Naive B cell (primary cell): ENCODE measurements at places on chromosomes 5 and 9.

GRCh38 chr9:78940121-78940855 lies 631.5 kb upstream of the TLE4 start:
- no peak for DNase-seq

DNA sequence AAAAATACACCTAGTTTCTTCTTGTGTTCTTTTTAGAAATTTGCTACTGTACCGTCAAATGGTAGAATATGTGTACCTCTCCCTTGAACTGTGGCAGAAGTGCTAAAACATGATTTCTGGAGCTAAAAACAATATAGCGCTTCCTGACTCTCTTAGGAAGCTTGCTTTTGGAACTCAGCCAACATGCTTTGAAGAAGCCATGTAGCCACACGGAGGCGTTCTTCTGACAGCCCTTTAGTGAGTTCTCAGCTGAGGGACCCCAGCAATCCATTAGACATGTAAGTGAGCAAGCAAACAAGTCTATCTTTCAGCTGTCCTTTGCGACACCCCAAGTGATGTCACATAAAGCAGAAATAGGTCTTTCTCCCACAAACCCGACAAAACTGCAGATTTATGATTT lies 917.0 kb downstream of the CDH9 start:
- no peak for DNase-seq

- DNase-seq = no peak
Observed at GRCh38 chr5:99129768-99130501, 201.1 kb upstream of the CHD1 start.

GRCh38 chr9:118959366-118959765 lies 409.9 kb downstream of the BRINP1 start:
- DNase-seq = no peak

GRCh38 chr9:3847377-3847776 lies 321.6 kb upstream of the RFX3 start:
- no peak for DNase-seq

DNA sequence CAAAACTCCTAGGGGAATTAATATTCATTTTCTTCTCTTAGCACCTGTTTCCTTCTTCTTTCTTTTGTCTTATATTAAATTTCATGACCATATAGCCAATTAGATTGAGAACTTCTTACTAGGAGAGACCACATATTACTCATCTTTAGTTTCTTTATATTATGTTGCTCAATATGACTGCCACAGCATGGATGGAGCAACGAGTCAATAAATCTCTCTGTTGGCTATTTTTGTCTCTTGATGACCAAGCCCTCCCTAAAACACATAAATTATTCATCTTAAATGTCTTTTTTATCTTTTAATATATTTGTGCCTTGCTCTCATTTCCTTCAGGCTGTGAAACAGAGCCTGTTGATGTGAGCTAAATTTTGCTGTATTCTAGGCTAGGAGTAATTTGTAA lies 123.0 kb downstream of the ADAMTSL1 start:
- no peak for DNase-seq

DNA sequence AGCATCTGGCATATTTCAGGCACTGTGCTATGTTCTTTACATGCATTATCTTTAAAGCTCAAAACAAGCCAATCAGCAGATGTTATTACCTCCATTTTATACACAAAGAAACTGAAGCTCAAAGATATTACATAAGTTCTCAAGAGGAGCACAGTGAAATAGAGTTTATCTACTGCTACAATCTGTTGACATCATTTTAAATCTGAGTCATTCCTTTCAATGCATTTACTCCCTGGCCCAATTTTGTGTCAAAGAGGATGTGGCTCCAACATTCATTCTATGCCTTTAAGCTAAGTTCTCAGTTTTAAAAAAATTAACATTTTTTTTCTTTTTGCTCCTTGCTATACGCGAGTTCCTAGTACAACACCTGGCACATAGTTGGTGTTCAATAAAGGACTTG lies 486.3 kb upstream of the ZNF462 start:
- DNase-seq = no peak

- DNase-seq = no peak
Observed at GRCh38 chr5:142547445-142548380, 138.2 kb downstream of the FGF1 start.

GRCh38 chr9:136059321-136059791 lies 35.7 kb downstream of the NACC2 start:
- no peak for DNase-seq

GRCh38 chr9:86966852-86967511 lies 19.7 kb upstream of the GAS1 start:
- no peak for DNase-seq

- no peak for DNase-seq
Observed at GRCh38 chr5:398475-399295, 44.3 kb upstream of the EXOC3 start.

- no peak for DNase-seq
Observed at GRCh38 chr5:59579101-59579823, 314.3 kb downstream of the PDE4D start.

DNA sequence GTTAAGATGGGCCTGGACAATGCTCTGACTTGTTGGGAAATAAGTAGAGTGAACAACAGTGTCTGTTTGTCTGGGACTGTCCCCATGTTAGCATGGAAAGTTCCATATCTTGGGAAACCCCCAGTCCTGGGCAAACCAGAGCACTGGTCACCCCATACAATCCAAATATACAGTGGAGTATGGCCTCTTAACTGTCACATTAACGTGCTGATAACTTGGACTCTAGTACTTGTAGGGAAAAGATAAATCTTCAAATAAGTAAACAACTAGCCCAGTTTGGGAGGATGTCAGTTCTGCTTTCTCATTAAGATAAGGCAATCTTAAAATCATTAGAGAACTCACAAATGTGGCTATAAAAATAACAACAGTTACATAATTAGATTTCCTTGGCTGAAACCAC lies 47.6 kb upstream of the JAK2 start:
- no peak for DNase-seq

DNA sequence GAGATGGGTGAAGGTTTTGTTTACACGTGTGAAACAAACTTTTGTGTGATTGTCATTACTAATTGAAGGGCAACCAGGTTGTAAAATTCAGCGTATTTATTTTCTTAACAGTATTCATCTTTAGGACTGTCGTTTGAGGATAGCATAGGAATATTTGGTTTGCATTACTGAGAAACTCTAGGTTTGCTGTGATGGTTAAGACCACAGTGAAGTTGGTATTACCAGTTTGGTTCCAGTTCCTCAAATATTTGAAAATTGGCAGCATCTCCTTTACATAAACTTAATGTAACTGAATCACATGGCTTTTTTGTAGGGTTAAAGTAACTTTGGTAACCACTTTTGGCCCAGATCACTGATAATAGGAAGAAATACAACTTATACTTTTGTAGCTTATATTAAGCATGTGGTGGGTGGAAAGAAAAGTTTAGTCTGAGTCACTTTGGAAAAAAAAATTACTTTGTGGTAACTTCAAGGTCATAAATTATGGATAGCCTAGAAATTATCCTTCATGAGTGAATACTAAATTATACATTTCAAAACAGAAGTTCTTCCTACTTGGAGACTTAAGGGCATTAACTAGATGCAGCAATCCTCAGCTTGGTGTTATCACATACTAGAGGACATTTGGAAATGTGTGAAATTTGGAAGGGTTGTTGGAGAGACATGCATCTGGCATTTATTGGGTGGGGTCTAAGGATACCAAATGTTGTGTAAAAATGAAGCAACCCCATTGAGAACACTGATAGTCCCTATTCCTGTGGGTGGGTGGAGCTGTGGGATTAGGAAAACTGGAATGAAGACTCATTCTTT lies 33.9 kb downstream of the G3BP1 start:
- no peak for DNase-seq

- no peak for DNase-seq
Observed at GRCh38 chr9:128160603-128160987, 530 bp downstream of the BBLN start.

GRCh38 chr9:8732367-8733075 lies 932.9 kb upstream of the DMAC1 start:
- no peak for DNase-seq

GRCh38 chr9:73595036-73595545 lies 443.4 kb downstream of the ANXA1 start:
- no peak for DNase-seq

DNA sequence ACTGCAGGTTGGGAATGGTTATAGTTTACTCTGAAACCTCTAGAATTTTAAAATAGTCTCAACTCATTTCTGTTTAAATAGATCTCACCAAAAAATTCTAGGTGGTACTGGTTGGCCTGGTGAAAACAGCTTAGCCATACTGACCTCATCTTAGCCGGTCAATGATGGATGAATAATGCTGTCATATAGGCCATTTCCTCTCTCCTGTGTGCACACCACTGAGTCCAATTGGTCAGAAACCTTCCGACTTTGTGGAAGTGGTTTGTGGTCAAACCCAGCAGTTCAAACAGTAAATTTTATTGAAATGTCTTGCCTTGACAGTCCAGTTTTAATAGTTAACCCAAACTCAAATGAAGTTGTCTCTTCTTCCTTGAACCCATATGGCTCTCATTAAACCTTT lies 98.6 kb downstream of the GIN1 start:
- no peak for DNase-seq

GRCh38 chr9:35757226-35757891 lies 3.3 kb upstream of the MSMP start:
- no peak for DNase-seq

DNA sequence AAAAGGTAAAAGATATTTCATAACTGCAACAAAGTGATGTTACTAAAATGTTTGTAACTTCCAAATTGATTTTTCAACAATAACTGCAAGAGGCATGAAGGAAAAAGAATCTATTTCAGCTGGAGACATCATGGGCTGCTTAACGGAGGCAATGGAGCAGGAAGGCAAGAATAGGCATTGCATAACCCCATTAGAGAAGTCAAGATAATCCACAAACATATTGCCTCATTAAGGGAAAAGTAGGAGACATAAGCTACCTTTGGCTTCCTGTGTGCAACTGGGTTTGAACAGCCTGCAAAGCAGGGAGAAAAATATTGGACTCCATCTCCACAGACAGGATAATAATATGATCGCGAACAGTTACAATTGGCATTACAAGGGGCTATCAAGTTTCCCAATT lies 46.7 kb downstream of the SLCO4C1 start:
- no peak for DNase-seq

DNA sequence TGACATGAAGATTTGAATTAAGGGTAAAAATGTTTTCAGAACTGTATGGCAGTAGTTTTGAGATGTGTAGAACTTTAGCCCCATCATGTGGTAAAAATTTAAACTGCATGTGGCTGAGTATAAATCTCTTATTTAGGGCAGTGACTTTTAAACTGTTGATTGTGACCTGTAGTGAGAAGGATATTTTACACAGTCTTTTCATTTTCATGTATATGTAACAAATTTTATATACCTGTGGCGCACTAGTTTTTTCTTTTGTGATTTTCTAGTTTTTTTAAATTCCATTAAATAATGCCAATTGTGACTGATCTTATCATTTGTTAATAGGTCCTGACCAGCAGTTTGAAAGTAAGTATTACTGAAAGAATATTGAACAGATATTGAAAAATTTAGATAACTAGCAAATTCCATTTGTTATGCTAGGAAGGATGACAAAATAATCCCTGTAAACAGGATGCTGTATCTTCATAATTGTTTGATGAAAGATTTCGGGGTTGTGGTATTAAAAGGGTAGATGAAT lies 47.2 kb downstream of the GPBP1 start:
- peak; percentile 63 for DNase-seq

- DNase-seq = no peak
Observed at GRCh38 chr5:153116916-153117315, 373.6 kb upstream of the GRIA1 start.

GRCh38 chr9:922171-922570 lies 54.3 kb upstream of the DMRT3 start:
- no peak for DNase-seq

DNA sequence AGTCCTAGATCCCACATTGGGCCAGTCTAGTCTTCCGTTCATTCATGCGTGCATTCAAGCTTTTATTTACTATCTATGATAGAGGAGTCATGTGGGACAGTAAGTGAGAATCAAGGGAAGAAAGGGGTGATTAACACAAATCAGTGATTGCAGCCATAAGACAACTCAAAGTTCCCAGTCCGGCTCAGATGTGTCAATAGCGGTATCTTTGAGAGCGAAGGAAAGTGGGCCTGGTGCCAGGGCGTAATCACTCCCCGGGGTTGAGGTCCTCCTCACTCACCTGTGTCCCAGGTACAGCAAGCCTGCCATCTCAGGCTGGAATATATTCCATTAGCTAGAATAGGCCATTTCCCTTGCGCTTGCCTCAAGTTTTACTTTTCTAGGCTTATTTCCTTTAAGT lies 196.3 kb downstream of the ATP10B start:
- no peak for DNase-seq

DNA sequence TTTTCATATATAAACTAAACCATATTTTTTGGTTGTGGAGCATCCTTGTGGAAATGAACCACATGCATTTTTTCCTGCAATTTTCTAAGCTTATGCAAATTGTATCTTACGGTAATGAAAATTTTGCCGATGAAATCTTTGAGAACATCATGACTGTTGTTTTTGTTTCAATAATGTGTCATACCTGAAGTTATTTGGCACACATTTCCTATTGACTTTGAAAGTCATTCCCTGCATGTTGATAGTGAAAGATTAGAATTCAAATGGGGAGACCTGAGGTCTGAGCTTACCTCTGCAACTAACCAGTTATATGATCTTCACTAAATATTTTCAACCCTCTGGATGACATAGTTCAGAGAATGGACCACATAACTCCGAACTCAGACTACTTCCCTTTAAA lies 88.5 kb downstream of the PRR16 start:
- DNase-seq = no peak

- no peak for DNase-seq
Observed at GRCh38 chr5:119179857-119180641, 109.2 kb downstream of the DMXL1 start.

DNA sequence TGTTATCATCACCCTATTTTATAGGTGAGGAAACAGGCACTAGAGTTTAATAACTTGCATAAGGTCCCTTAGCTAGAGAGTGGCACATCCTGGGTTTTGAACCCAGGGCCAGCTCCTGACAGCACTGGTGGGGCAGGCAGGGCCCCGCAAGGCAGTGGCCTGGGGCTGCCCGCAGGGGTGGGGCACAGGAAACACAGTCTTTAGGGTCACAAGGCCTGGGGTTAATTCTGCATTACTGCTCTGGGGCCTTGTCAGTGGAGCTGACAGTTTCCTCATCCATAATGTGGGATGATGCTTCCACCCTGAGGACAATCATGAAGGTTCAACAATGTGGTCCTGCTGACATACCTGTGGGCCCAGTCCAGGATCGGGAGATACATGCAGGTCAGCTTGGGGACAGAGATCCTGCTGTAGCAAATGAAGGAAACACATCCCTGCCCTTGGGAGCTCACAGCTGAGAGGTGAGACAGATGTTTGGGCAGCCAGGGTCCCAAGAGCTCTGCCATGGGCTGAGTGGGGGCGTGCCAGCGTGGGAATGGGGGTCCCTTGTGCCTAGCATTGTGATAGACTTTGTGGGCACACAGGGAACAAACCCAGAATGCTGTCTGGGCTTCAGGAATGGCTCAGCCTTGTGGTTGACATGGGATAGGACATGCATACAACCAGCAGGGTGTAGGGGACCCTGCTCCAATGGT lies 14.7 kb downstream of the FGF18 start:
- no peak for DNase-seq

DNA sequence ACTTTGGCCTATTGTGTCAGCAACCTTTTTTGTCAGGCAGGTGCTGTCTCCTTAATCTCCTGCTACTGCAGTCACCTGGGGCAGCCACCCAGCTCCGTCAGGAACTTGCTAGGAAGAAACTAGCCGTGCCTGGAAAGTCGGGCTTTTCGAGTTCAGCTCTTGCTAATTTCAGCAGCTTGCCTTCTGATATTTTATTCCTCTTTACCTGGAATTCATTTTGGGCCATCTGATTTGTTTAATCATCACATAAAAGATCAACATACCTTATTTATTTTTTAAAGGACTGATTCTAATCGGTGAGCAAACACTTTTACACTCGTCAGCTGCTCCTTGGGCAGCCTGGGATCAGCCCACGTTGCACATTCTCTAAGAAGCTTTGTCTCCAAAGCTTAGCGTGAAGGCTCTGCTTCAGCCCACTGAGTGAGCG lies 42.2 kb downstream of the PRLR start:
- no peak for DNase-seq
